ENCODE measurements at places on chromosomes 5 and 9. TPM values are rescaled to one million over a fixed set of nuclear protein-coding genes. Genes with fewer than 3 reads are reported as not detected.

DNA sequence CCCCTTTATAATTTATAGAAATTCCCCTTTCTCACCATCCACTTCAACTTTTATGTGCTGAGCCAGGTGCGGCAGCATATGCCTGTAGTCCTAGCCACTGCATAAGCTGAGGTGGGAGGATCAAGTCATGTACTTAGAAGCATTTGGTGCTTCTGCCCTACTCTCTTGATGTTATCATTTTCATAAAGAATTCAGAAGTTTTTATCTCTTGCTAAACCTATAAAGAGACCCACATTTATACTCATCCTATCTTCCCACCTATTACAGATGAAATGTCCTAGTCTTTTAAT is 18.5 kb downstream of the HMMR start:
- DNase-seq: no peak

- no peak for DNase-seq
These were observed 81.2 kb downstream of the GLDC start for GRCh38 chr9:6564360-6564759.

- no peak for DNase-seq
These were observed 51.8 kb downstream of the SLC1A3 start for GRCh38 chr5:36658038-36658756.

DNA sequence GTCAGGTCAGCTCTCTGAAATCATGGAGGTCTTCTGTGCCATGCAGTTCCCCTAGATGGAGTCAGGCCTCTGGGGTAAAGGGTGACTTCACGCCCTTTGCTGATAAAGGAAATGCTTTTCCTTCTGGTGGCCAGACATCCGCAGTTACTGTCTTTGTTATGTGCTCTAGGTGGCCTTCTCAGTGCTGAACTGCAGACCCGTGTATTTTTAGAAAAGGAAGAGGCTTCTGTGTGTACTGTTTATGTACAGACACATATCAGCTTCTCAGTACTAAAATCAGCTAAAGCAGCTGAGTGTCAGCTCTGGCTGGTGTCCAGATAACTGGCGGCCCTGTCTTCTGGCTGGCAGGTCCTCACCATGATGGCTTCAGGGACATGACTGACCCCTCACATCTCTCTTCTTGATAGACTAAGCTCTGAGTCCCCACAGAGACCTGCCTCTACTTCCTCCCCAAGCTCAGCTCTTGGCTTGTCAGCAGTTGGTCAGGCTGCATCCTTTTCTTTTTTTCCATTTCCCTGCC is 75.3 kb downstream of the ARHGAP26 start:
- no peak for DNase-seq

The DBH gene
- not detected for total RNA-seq

The DDX4 gene
- total RNA-seq: not detected

The FBP1 gene
- 6.0 TPM for total RNA-seq
